Epithelial cell of proximal tubule (primary cell): ENCODE measurements at places on chromosomes 7 and 10. TPM values are rescaled to one million over a fixed set of nuclear protein-coding genes. Genes with fewer than 3 reads are reported as not detected.

- DNase-seq, result no peak
These were observed 35.7 kb upstream of the MTPAP start for GRCh38 chr10:30384701-30385201.

- no peak for DNase-seq
These were observed 285.8 kb upstream of the CACNA2D1 start for GRCh38 chr7:82729172-82730030.

DNA sequence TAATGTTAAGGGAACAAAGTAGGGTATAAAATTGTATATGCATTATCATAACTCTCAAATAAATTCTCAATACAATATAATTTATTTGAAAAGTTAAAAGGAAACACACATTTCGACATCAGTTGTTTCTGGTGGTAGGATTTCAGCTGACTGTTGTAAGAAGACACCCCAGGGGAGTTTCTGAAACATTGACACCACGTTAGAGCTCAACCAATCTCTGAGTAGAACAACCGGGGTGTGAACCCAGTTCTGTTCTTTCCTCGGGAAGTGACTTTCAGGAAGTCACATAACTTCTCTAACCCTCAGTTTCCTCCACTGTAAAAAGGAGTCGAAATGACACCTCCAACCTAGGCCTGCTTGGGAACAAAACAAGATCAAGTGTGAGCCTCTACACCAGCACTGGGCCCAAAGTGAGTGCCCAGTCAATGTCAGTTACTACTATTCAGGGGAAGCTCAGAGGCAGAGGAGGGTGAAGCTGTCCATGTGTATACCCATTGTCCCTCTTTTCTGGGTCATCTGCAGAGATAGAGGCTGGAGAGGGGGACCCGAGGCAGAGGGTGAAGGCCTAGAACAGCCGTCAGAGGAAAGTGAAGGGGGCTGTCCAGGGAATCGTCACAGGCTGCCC is 67.1 kb downstream of the AOAH start:
- no peak for DNase-seq

GRCh38 chr7:124029396-124030188 is 3.3 kb downstream of the TMEM229A start:
- no peak for DNase-seq

- DNase-seq, result no peak
These were observed 3.0 kb downstream of the BRI3 start for GRCh38 chr7:98284335-98285036.

DNA sequence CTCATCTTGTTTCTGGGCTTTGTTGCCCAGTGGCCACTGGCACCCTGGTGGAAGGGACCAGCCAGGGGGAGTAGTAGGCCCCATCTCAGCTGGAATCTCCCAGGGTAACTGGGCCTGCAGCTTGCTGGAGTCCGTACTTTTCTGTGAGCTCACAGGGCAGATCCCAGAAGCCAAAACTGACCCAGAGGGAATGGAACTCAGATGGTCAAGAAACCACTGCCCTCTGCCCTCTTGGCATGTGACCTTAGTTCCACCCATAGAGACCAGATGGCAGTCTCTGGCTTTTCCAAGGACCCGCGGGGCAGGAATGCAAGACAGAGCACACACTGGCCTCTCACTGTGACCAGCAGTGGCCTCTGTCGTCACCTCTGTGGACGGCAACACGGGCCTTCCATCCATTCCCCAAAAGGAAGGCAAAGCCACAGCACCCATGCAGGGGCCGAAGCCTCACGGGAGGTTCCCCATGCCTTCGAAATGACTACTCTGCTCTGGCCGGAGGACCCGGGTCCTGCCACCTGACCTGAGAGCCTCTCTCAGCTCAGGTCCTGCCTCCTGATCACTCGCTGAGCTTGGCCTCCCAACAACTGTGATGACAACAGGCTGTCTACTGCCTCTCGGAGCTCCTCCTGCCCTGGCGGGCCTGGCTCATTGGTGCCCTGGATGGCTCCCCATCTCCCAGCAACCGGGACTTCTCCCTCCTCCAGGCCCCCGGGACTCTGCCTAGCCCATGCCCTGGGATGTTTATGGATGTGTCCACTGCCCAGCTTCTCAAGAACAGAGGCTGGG is 29.9 kb downstream of the MYL10 start:
- DNase-seq, result no peak

GRCh38 chr7:25698451-25699113 is 453.4 kb upstream of the NFE2L3 start:
- no peak for DNase-seq

- DNase-seq, result no peak
These were observed 48.7 kb upstream of the ANAPC16 start for GRCh38 chr10:72167118-72167517.

- DNase-seq, result no peak
These were observed 6.7 kb downstream of the ATP6V1F start for GRCh38 chr7:128869138-128869943.

- DNase-seq, result no peak
These were observed 104.3 kb downstream of the MTERF1 start for GRCh38 chr7:91776171-91776570.

- DNase-seq, result no peak
These were observed 120.2 kb upstream of the SP8 start for GRCh38 chr7:20906801-20907453.

DNA sequence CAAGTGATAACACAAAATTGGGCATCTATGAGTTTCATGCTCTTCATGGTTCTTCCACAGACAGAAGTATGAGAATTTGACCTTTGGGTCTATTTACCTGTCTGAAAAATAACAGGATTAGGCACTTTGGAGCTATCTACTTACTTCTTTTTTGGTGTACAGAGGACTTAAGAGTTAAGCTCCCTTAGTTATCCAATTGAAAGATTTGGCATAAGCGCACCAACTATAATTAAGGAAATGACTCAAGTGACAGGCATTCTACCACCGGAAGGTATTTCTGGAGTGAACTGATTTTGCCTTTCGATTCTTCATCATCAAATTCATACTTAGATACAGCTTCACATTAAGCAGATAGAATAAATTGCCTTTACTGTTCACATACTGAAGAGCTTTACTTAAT is 43.9 kb downstream of the IFIT5 start:
- DNase-seq, result no peak

DNA sequence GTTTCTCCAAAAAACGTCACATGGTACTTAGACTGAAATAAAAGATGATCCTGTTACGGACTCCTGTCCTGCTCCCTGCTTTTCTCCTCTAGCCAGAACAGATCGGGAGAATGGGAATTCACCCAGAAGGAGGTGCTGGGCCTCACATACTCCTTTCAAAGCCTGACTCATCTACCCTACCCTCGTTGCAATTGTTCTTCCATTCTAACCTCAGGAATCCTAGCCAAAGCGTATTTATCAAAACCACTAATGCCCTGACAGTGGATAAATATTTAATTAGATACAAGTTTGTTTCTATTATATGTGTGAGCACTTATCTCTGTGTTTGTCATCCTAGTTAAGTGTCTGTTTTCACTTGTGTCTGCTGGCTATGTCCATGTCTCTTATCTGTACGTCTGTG is 21.7 kb downstream of the ZCWPW1 start:
- DNase-seq, result peak; percentile 4

DNA sequence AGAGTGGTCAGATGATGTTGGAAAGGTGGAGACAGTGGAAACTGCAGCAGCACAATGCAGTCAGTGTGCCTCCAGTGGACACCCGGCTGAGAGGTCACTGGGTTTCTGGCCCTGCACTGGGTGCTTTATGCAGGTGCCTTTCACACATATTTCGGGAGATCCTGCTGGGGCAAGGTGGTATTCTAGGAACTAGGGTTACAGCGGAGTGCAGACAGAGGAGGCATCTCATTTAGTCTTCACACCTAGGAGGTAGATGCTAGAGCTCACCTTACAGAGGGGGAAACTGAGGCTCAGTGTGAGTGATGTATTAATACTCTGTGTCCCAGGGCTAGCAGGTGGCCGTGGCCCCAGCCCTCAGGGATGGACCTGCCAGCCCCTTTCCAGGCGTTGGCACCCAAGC is 103.9 kb upstream of the KCTD7 start:
- DNase-seq, result no peak

DNA sequence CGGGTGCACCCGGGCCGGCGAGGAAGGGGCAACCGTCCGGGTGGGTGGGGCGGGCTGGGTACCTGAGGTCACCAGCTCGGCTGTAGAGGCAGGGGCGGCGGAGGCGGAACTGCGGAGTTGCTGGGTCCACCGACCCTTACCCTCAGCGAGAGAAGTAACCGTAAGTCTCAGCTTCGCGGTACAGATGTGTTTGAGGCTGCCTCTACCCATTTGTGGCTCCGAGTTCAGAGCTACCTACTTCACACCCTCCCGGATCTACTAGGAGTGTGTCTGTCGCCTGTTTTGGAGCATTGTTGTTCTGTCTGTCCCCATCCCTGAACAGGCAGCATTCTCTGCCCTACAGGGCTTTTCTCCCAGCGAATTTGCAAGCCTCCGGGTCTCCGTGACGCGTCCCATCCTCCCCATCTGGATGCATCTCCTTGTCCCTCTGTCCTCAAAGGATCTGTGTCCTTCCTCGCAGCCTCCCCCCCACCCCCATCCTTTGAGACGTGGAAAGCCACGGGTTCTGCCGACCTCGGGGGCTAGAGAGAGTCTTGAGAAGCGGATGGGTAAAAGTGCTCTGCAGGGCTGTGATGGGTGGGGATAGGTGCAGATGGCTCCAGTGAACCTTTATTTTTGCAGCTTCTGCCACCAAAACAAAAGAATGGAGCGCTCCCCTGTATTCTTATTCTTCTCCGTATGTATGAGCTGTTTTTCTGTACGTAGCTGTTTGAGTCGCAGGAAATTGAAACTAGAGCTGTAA is 757 bp downstream of the ANKIB1 start:
- DNase-seq, result no peak

GRCh38 chr7:112572669-112573301 is 92.0 kb downstream of the LSMEM1 start:
- DNase-seq, result peak; percentile 29

GRCh38 chr10:103960103-103960502 is 6.8 kb upstream of the SLK start:
- no peak for DNase-seq

DNA sequence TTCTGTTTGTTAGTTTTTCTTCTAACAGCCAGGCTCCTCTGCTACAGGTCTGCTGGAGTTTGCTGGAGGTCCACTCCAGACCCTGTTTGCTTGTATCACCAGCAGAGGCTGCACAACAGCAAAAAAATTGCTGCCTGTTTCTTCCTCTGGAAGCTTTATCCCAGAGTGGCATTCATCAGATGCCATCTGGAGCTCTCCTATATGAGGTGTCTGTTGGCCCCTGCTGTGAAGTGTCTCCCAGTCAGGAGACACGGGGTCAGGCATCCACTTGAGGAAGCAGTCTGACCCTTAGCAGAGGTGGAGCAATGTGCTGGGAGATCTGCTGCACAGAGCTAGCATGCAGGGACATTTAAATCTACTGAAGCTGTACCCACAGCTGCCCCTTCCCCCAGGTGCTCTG is 26.7 kb upstream of the CROT start:
- DNase-seq, result no peak

- DNase-seq, result no peak
These were observed 16.5 kb downstream of the AIFM2 start for GRCh38 chr10:70115948-70116682.

DNA sequence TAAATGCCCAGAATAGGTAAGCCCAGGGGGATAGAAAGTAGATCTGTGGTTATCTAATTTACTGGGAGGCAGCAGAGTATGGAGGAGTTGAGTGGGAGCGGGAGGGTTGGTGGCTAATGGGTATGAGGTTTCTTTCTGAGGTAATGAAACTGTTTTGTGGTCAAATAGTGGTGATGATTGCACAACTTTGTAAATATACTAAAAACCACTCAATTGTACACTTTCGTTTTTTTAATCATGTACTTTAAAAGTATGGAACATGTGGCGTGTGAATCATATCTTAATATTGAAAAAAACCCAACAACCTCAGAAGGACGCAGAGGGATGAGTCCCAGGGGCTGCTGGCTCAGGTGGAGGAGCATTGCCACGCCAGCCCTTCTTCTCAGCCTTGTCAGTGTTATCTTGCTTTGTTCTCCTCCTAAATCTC is 118.1 kb downstream of the WDR11 start:
- no peak for DNase-seq

DNA sequence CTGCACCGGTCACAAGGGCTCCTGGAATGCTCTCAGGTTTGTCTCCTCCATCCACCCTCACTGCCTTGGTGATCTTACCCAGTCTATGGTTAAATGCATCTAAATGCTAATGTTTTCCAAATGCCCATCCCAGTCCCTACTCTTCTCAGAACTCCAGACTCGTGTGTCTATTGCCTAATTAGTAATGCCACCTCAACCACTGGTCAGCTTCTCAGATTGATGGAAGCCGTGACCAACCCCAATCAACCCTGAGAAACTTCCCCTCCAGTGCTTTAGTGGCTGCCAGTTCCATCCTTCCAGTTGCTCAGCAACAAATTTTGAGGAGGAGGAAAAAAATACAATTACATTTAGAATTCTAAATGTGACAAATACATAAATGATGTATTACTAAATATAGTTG is 18.6 kb downstream of the NUDCD3 start:
- DNase-seq, result no peak

DNA sequence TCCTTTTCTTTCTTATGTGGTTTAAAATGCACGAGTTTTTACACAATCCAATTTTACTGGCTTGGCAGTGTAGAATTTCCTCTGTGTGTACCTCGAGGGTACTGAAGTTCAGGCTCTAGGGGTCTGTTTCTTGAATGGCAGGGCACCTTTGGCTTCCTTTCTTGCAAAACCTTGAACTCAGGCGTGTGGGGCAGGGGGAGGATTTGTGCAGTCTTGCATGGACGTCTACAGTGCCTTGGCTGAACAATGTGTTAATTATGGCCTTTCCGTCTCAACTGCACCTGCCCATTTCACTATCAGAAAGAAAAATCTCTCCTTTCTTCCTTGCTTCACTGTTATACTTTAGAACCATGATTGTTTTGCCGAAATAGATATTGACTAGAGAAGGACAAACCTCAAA is 570.9 kb downstream of the INHBA start:
- no peak for DNase-seq

DNA sequence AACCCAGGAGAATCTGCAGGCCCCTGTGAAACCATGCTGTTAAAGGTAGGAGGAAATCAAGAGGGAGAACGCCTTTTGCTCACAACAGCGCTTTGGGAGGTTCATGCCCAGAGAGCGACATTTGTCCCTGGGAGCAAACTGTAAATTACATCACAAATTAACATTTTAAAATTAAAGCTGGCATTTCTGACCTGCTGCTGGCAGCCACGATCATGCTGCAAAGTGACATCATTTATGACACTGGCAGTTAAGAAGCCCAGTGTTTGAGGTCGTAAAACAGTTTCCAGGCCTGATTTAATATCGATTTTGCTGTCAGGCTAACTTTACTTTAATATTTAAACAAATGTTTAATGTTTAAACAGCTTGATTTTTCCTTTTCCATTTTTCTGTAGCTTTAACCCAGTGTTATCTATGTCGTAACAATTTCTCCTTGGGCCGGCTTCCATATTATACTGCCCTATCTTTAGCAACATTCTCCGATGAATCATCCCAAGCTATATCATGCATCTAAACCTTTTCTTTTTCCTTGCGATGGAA is 86.5 kb upstream of the NPVF start:
- no peak for DNase-seq

The AKR1C3 gene
- total RNA-seq, result 2.1 and 2.2 TPM in 2 replicates

The GDF2 gene
- total RNA-seq, result not detected in 2 replicates

The FBH1 gene
- total RNA-seq, result 48.3 and 68.4 TPM in 2 replicates

The TSPAN13 gene
- total RNA-seq, result 21.7 and 25.8 TPM in 2 replicates

The PAPOLB gene
- 0.07 TPM in 1 of 2 replicates, not detected in the other for total RNA-seq

The PTF1A gene
- total RNA-seq, result not detected in 2 replicates
